MCF 10A (cell line): ENCODE measurements at places on chromosomes 7 and 10. TPM values are rescaled to one million over a fixed set of nuclear protein-coding genes. Genes with fewer than 3 reads are reported as not detected.

GRCh38 chr7:35571611-35572240 lies 123.2 kb downstream of the HERPUD2 start:
- no peak for DNase-seq
- H3K27me3 ChIP-seq: no peaks in the 10 kb centered on the region
- no peak overlapping the region for H3K4me3 ChIP-seq
- H3K36me3 ChIP-seq: no peaks in the 10 kb centered on the region
- no peak overlapping the region for H3K27ac ChIP-seq

GPR22 gene
- not detected in 2 replicates for total RNA-seq

DNA sequence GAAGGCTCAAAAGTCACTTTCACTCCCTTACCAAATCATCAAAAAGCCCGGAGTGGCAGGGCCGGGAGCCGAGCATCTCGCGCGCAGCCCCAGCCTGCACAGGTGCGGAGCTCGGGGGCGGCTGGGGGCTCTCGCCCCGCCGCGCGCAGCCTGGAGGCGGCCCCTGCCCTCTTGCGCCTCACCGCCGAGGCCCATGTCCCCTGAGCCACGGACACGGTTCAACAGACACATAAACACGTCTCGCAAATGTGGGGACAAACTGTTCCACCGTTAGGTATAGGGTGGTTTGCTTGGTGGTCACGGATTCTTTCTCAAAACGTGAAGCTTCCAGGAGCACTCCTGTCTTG lies 700 bp downstream of the GSAP start:
- peak overlapping the region; percentile 66 for H3K4me3 ChIP-seq
- no peaks in the 10 kb centered on the region for H3K36me3 ChIP-seq
- no peak for DNase-seq
- peaks cover 6% of the 10 kb centered on the region for H3K4me1 ChIP-seq
- no peak overlapping the region for H3K27ac ChIP-seq
- no peaks in the 10 kb centered on the region for H3K27me3 ChIP-seq

ELFN1 gene
- total RNA-seq: not detected in 2 replicates

MYPN gene
- total RNA-seq: 0.22 and 0.37 TPM in 2 replicates

DNA sequence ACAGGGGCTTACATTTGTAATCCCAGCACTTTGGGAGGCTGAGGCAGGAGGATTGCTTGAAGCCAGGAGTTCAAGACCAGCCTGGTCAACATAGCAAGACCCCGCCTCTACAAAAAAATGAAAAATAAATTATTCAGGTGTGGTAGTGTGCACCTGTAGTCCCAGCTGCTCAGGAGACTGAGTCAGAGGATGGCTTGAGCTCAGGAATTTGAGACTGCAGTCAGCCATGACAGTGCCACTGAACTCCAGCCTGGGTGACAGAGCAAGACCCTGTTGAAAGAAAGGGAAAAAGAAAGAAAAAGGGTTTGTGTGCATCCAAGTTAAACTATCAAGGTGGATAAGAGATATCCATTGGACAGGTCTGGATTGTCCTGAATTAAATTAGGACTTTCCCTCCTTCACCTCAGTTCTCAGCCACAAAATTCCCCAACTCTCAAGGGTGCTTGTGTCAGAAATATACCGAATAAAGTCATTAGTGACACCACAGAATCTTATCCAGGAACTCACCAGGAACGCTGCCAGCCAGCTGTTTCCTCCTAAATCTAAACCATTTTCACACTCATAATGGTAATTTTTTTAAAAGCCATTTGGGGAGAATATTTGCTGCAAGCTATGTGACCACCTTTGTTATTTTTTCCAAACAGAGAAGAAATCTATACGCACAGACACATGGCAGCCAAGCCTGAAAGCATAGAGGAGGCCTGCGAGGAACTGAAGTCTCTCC lies 12.0 kb downstream of the AFAP1L2 start:
- H3K27me3 ChIP-seq: no peaks in the 10 kb centered on the region
- peaks cover 69% of the 10 kb centered on the region for H3K4me1 ChIP-seq
- H3K27ac ChIP-seq: no peak overlapping the region
- peaks cover 5% of the 10 kb centered on the region for H3K36me3 ChIP-seq
- H3K4me3 ChIP-seq: no peak overlapping the region
- no peak for DNase-seq

MINDY4 gene
- 9.2 and 12.4 TPM in 2 replicates for total RNA-seq

GRCh38 chr7:132519936-132520335 lies 56.3 kb downstream of the PLXNA4 start:
- DNase-seq: no peak
- H3K27me3 ChIP-seq: peaks cover 32% of the 10 kb centered on the region
- H3K4me1 ChIP-seq: no peaks in the 10 kb centered on the region
- no peak overlapping the region for H3K4me3 ChIP-seq
- H3K36me3 ChIP-seq: peaks cover 4% of the 10 kb centered on the region

GRCh38 chr10:35934642-35934995 lies 292.5 kb upstream of the FZD8 start:
- H3K27me3 ChIP-seq: no peaks in the 10 kb centered on the region
- no peak for DNase-seq
- H3K4me3 ChIP-seq: no peak overlapping the region
- no peak overlapping the region for H3K27ac ChIP-seq
- no peaks in the 10 kb centered on the region for H3K36me3 ChIP-seq

MNX1 gene
- 0.42 and 0.47 TPM in 2 replicates for total RNA-seq

- H3K27ac ChIP-seq: no peak overlapping the region
- no peaks in the 10 kb centered on the region for H3K36me3 ChIP-seq
- peaks cover 36% of the 10 kb centered on the region for H3K4me1 ChIP-seq
- H3K27me3 ChIP-seq: no peaks in the 10 kb centered on the region
- H3K4me3 ChIP-seq: no peak overlapping the region
Measured at GRCh38 chr7:23002698-23003097, 11.2 kb downstream of the HYCC1 start.

DNA sequence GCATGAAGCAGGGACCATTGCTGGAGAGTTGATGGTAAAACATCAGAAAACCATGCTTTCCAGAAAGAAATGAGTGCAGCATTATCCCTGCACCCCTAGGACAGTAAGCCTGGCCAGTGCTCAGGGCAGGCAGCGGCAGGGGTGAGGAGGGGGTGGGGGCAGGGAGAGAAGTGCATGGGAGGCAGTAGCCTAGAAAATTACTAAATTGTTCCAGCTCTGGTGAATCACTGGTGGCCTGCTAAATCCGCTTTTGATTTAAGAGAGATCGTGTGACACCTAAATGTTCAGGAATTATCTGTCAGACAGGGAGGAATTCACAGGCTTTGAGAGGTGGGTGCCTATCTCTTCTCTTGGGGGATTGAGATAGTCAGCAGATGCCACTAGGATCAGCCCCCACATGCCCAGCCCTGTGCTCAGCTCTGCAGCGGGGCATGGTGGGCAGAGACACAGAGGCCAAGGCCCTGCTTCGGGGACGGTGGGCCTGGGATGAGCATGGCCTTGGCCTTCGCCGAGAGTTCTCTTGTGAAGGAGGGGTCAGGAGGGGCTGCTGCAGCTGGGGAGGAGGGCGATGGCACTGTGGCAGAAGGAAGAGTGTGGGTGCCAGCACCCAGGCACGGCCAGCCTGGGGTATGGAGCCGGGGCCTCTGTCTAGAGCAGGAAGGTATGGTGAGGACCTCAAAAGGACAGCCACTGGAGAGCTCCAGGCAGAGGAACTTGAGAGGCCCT lies 5.0 kb upstream of the AQP1 start:
- no peak overlapping the region for H3K4me3 ChIP-seq
- peaks cover 18% of the 10 kb centered on the region for H3K4me1 ChIP-seq
- H3K27me3 ChIP-seq: no peaks in the 10 kb centered on the region
- peaks cover 6% of the 10 kb centered on the region for H3K36me3 ChIP-seq

DNA sequence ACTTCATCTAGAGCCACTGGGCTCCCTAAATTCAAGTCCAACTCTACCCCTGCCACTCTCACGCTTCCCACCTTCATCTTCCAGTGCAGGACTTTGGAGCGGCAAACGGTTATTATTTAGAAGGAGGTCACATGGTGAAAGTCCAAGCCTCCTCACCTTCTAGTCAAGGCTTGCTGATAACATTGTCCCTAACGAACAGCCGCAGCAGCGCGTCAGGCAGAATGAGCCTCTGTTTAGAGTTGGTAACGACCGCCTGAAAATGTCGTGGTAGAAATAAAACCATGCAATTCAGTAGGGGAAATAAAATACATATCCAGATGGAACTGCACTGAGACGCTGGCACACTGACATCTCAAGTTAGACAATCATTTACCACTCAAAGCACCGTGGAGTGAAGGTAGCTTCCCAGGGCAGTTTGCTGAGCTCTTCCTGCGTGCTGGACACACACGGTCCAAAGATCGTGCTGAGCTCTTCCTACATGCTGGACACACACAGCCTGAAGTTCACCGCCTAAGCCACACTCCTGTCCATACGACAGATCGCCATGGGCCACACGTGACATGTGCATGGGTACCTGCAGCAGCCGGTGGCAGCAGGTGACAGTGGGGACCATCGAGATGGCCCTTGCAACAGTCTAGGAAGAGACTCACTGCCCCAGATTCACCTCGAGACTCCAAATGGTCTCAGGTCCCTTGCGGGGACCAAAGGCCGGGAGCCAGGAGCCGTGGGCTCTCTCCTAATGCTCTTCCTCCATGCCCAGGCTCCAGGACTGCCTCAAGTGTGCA lies 323.5 kb downstream of the PTPRN2 start:
- H3K27me3 ChIP-seq: no peaks in the 10 kb centered on the region
- DNase-seq: no peak
- no peaks in the 10 kb centered on the region for H3K36me3 ChIP-seq

DNA sequence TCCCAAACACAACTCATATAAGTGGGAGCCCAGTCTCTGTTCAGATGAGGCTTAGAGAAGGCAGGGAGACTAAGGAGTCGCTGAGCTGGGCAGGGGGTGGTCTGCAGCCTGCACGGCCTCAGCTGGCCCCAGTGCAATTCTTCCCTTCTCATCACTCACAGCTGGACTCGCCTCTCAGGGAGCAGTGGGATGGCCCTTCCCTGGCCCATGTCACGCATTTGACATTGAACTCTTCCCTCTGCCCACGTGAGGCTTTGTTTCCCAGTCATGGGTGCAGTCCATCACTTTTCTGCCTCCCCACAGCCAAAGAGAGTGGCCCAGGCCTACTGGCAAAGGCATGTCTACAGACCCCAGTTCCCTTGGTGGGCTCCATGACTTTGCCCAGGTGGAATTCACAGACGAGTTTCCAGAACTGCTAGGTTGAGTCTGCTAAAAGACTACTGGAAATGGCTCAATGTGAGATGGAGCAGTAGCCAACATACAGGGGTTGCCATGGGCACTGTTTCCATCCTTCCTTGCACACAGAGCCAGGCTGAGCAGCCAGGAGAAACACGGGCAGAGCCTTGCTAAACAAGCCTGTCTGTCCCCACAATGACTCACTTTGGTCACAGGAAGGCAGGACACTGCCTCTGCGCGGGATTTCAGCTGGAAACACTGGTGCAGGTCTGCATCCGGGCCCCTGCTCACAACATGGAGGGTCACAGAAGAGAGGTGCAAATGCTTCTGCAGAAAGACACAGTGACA lies 90.1 kb downstream of the OAT start:
- H3K4me3 ChIP-seq: no peak overlapping the region
- DNase-seq: no peak
- no peak overlapping the region for H3K27ac ChIP-seq
- H3K36me3 ChIP-seq: no peaks in the 10 kb centered on the region
- H3K4me1 ChIP-seq: peaks cover 10% of the 10 kb centered on the region

ACHE gene
- total RNA-seq: 0.30 and 0.37 TPM in 2 replicates
